Activated CD8-positive, alpha-beta memory T cell treated with anti-CD3 and anti-CD28 coated beads for 1 hour (primary cell): ENCODE measurements at places on chromosomes 2 and 18.

- no peak for DNase-seq
Measured at GRCh38 chr2:241863536-241863954, 4.9 kb upstream of the PDCD1 start.

GRCh38 chr2:181805228-181806038 is 86.1 kb upstream of the ITPRID2 start:
- no peak for DNase-seq

GRCh38 chr2:40317046-40317445 is 134.8 kb downstream of the SLC8A1 start:
- DNase-seq, result no peak

DNA sequence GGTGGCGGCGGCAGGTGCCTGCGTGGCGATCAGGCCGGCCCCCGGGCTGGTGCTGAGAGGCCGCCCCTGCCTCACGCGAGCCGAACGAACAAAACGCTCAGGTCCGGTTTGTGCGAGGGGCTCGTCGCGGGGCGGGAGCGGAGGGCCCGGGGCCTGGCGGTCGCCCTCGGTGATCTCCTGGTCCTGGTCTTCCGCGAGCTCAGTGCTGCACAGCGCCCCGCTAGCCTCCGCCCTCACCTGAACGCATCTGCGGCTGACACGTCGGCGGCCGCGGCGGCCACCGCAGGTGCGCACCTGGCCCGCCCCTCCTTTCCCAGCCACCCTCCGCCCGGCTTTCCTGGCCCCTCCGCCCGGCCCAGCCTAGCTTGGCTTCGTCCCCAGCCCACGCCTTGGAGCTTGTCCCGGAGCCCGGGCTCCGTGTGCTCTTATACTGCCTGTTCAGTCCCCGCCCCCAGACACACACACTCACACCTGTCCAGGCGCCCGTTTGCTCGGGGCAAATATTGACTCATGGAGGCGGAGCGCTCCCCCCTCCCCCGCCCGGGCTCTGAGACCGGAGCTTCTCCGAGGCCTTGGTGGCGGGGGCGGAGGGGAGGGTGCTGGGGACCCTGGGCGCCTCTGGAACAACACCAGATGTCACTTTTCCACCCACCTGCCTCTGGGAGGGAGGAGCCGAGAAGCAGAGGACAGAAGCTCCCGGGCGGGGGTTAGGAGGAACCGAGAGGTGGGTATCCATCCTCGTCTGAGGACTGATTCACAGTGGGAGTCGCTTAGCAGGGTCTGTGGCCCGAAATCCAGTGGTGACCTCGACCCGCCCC is 8.6 kb upstream of the CRYBA2 start:
- DNase-seq, result no peak

GRCh38 chr2:239674101-239674980 is 273.5 kb upstream of the HDAC4 start:
- DNase-seq, result no peak
